Stimulated activated CD4-positive, alpha-beta T cell treated with anti-CD3 and anti-CD28 coated beads, Interleukin-4, amount 100 ng/mL, for 1 hour (primary cell): ENCODE measurements at places on chromosomes 5 and 9.

GRCh38 chr9:130932255-130933079, 6.6 kb downstream of the FIBCD1 start:
- DNase-seq, result no peak

GRCh38 chr9:75707191-75707590, 183.3 kb upstream of the PCSK5 start:
- DNase-seq, result no peak

DNA sequence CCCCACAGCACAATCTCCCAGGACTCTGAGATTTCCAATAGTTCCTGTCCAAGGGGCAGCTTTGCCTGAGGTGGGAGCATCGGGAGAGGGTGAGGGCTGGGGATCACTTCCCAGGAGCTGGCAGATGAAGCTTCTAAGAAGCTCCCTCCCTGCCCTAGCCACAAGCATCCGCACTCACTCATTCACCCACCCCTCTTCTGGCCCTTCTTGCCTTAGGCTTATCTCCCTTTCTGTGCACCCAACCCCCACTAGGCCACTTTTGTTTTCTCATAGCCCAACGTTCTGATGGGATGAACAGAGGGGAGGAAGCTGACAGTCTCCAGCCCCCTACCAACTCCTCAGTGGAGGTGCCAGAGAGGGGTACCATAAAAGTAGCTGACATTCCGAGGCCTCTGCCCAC, 3.7 kb upstream of the PCDH1 start:
- no peak for DNase-seq

- no peak for DNase-seq
These were observed 86.3 kb downstream of the S1PR3 start for GRCh38 chr9:89077519-89077918.

DNA sequence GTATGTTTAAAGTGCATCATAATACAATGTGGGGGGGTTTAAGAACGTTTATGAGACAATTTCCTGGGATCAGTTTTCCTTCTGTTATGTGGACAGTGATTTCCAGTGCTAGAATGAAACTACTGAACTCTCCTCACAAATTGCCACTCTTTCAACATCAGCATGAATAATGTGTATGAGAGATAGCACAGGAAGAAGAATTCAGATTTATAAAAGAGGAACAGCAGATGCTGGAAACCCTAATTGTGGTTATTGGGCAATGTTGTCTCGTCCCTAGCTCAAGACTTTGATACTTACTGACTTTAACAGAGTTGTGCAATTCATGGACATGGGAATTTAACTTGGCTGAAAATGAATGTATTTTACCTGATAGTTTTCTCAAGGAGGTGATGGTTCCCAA, 410.8 kb upstream of the MEF2C start:
- no peak for DNase-seq

DNA sequence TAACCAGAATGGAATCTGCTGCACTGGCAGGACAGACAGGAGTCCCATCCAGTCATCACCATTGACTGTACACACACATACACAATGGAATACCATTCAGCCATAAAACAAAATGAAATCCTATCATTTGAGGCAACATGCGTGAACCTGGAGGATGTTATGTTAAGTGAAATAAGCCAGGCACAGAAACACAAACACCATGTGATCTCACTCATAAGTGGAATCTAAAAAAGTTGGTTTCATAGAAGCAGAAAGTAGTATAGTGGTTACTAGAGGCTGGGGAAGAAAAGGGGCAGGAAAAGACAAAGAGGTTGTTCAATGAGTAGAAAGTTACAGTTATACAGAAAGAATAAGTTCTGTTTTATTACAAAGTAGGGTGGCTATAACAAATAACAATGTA, 884.0 kb upstream of the ACO1 start:
- DNase-seq, result no peak

DNA sequence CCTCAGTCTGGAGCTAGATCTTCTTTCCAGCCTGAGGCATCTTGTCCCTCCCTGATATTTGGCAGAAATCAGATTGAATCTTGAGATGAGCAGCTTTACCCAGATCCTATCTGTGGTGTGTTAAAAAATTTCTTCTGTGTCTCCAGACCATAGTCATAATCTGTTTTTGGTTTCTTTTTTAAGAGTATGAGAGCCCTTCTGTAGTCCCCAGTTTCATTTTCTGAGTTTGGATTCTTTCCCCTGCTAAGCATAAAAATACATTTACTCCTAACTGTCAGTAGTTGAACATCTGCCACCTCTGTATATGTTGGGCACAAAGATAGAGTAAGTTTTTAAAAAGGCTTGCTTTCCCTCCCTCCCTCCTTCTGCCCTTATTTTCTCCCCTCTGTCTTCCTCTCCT, 137.7 kb downstream of the CNTLN start:
- DNase-seq, result no peak

DNA sequence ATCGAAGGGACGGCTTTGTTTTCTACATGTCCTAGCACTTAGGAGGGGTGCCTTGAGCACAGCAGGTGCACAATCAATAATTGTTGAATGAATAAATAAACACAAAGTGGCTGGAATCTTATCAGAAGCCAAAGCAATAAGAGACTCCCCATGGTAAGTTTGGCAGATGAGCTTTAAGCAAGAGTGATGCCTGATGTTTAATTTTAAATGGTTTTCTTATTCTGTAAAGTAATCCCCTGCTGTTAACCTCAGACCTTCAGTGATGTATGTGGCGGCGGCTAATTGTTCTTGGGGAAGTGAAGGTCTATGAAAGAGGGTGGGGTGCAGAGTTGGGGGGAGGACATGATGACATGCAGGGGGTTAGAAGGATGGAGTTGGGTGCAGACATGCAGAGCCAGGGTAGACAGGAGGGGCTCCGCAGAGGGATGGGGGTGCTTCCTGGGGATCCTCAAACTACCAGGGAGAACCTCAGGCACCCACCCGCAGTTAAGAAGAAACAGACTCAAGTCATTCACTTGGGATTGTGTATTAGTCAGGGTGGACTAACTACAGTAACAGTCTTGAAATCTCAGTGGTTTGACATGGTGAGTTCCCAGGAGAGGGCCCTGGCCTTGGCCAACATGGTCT, 65.7 kb upstream of the SHB start:
- no peak for DNase-seq

DNA sequence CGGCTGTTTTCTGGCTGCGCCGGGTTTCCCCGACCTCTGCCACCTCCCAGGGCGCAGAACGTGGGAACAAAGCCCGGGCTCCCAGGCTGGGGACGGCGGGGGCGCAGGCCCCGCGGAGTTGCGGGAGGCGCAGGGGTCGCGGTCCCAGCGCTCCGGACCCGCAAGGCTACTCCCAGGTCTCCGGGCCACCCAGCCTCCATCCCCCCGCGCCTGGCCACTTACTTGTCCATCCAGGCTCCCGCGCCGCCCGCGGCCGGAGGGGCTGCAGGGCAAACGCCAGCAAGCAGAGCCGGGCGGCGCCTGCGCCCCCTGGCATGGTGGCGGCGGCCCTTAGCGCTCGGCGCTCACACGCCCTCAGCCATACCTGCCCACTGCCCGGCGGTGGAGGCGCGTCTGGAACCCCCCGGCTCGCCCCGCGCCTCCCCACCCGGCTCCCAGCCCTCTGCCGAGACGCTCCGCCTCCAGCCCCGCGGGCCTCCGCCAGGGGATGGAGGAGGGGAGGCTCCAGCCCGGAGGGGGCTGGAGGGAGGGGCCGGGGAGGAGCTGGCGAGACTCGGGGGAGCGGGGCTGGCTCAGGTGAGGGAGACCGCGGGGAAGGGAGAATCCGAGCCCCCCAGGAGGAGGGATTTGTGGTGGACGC, at the start of gene ADAM19:
Gene ADAM19 (minus strand): TSS at position 395 of the 640 bp plus-strand sequence. CDS start 79 bp downstream, at position 316.
- DNase-seq, result peak; percentile 63

DNA sequence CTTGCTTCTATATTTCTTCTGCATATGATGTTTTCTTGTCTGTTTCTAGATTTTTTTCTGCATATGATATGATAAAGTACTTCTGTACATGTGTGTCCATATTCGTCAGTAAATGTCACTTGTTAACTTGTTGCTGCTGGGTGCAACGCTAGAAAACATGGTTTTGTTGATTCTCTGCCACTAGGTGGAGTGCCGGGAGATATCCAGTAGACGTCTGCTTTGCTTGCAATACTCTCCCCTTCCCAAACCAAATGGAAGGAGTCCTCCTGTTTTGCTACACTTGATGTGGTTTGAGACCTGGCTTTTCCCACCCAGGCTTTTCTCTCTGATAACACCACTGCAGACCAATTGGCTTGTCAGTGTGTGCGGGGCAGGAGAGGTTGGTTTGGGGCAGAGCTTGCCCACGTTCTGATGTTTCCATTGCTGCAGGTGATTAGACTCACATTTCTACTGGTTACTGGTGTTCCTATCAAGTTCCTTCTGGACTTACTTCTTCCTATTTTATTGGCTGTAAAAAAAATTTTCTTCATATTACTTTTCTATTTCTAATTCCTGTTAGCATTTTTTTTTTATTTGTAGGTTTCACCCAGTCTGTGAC, 900.0 kb upstream of the CDH10 start:
- no peak for DNase-seq

DNA sequence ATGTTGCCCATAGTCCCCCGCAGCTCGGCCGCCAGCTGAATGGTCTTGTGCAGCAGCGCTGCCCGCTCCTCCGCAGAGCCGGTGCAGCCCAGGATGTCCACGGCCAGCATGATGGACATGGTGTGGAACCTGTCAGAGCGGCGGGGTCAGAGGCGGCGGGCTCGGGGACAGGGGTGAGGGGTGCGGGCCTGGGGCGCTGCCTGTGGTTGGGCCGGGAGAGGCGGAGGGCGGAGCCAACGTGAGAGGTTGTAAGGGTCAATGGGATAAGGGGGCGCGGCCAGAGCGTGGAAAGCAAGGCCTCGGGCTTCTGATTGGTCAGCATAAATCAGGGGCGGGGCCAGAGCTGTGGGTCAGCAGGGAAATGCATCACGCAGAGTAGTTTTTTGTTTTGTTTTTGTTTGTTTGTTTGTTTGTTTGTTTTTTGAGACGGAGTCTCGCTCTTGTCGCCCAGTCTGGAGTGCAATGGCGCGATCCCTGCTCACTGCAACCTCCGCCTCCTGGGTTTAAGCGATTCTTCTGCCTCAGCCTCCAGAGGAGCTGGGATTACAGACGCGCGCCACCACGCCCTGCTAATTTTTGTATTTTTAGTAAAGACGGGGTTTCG, 6.8 kb upstream of the TOR2A start:
- no peak for DNase-seq

DNA sequence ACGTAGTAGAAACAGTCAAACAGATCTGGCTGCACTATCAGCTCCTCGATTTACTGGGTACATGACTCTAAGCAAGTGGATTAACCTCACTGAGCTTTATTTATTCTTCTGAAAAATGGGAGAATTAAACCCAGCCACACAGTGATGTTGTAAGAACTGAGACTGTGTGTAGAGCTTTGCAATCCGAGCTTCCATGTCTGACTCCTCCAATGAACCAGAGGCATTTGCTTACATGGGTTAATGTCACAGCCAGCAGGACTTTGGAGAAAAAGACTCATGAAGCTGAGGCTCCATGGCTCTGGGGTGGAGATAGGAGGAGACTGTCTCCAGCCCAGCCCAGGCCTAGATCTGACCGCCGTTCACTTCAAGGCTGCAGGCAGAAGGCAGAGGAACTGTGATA, 201.3 kb downstream of the CDK5RAP2 start:
- no peak for DNase-seq

DNA sequence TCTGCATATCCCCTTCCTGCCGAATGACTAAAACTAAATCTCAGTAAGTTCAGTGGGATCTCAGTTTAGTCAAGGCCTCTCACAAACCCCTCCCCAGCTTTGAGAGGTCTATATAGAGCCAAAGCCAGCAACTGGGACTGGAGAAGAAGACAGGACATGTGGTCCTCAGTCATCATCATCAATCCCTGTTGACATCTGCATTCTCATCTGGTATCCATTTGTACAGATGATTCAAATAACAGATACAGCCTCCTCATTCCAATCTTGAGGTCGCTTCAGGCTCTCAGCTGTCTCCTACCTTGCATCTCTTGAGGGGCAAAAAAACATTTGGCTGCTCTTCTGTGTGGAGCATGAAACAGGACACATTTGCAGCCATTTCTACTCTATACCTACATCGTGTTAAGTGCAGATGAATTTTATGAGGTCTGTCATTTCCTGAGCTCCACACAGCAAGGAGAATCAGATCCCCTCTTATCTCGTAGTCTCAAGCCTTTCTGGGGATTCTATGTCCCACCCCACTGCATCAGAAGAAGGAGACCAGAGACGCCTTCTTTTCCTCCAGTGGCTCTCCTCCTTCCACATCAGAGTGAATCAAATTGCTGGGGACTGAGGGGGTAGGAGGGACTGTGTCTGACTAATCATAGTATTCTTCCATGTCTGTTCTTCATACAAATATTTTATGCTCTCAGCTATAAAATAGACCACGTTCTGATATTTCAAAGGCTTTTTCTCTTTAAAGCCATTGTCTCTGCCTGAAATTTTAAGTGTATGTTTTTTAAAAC, 4.7 kb upstream of the RECK start:
- DNase-seq, result no peak

GRCh38 chr9:115633104-115633503, 515.1 kb upstream of the TNC start:
- DNase-seq, result no peak

DNA sequence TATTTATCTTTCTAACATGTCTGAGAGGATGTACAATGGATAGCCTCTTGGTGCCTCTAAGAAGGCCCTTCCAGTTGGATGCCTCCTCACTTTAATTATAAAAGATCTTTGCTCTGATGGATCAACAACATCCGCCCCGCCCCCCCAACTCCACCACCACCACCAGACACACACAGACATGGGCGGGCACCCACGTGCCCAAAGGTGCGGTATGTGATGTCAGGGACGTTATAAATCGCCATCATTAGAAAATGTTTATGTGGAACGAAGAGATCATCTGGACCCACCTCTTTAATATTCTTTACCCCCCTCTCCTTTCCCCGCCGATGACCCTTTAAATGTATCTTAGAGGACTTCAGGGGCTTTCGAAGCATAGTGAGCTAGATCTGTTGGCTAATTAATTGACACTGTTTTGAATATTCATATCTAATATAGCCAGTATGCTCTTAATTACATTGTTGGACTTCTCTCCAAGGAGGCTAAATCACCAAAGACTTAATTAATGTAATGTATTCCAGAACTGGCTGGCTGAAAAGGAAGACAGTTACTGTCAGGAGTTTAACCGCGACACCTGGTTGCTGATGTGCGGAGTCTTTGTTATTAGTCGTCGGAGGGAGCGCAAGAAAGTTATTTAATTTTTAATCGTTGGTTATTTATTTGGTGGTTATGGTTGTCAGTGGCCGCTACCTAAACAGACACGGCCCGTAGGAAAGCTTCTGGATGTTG, 6.1 kb upstream of the FOXB2 start:
- no peak for DNase-seq

DNA sequence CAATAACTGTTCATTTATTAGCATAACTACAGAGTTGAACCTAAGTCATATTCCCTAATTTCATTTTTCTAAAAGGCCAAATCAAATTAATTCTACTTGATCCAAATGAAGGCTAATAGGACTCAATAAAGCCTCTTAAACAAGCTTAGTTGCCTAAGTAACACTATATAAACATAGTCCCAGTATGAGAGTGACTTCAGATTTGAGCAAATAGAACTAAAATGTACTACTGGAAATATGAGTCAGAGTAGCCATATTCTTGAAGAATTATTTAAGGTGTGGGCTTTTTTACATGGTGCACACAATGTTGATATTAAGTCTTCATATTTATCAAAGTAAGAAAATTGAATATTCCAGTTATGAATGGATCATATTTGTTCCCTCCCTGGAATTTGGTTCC, 872.3 kb downstream of the MAT2B start:
- no peak for DNase-seq

- DNase-seq, result no peak
These were observed 26.3 kb upstream of the FAM120AOS start for GRCh38 chr9:93479726-93480125.

- no peak for DNase-seq
These were observed 45.9 kb downstream of the MEGF9 start for GRCh38 chr9:120668399-120668798.
